ENCODE measurements at places on chromosomes 6 and 20.
A peak's percentile ranks its signal among the peaks of the same experiment; 100 is the strongest.

GRCh38 chr6:42212442-42212841 lies 5.2 kb downstream of the MRPS10 start:
- DNase-seq = no peak

GRCh38 chr20:50388733-50389437 lies 121.3 kb upstream of the PTPN1 start:
- DNase-seq = no peak

DNA sequence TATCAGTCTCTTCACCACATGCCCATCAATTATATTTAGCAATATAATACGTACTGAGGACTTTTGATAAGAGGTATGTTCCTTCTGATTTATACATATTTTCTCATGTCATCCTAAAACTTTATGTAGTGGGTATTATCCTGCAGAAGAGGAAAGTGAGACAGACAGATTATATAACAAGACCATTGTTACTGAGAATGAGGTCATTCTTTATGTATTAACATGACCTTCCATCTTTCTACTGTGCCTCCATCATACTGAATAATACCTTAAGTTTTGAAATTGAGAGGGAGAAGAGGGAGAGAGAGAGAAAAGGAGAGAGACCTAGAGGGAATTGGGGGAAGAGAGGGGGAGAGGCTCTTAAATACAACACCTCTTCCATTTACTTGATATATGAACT lies 90.9 kb upstream of the CARMIL1 start:
- DNase-seq = no peak

DNA sequence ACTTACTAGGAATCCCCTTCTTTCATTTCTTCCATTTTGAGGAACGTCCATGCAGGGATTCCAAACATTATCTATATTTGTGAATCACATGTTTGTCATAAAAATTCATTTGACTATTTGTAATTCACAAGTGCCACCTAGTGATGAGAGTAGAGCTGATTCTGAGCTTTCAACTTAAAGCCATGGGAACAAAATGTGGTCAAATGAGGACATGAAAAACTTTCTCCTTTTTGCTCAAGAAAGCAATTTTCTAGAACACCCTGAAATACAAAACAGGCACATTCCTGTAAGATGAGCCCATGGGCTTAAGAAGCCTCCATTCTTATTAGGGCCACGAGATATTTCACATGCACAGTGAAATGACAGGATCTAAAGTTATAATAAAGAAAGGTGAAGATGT lies 12.3 kb downstream of the MAP3K7 start:
- no peak for DNase-seq

GRCh38 chr6:155067956-155068615 lies 73.0 kb downstream of the TIAM2 start:
- DNase-seq = no peak

- DNase-seq = no peak
These were observed 8.4 kb upstream of the GLP1R start for GRCh38 chr6:39040080-39040673.

GRCh38 chr20:12902992-12903391 lies 105.8 kb upstream of the SPTLC3 start:
- no peak for DNase-seq

- no peak for DNase-seq
These were observed 31.9 kb downstream of the GMPR start for GRCh38 chr6:16270178-16270794.

GRCh38 chr20:5737966-5738365 lies 12.2 kb upstream of the SHLD1 start:
- DNase-seq = no peak

DNA sequence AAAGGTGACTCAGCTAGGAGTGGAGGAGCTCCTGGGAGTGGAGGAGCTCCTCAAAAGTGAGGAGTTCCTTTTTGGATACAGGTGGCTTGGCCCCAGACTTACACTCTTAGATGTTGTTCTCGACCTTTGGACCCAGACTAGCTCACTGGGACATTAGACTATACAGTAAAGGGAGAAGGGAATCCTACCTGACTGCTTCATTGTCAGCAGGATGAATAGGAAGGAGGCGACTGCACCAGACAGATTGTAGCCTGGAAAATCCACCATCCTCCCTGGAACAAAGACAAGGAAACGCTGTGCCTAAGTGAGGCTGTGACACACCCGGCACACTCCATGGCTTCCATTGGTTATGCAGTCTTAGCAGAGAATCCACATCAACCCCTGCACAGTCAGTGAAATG lies at the start of gene BTNL2:
Gene BTNL2, minus strand, starts transcription at position 325 of the 400 bp plus-strand sequence. Its CDS starts 58 bp downstream, at position 267.
- DNase-seq = no peak

GRCh38 chr6:53671111-53671510 lies 5.6 kb upstream of the KLHL31 start:
- no peak for DNase-seq

- DNase-seq = no peak
These were observed 99.5 kb upstream of the SIRPG start for GRCh38 chr20:1757072-1757471.

- DNase-seq = no peak
These were observed 649.2 kb downstream of the MMUT start for GRCh38 chr6:48813836-48814235.

- no peak for DNase-seq
These were observed 229.3 kb downstream of the GRM1 start for GRCh38 chr6:146258206-146258605.

DNA sequence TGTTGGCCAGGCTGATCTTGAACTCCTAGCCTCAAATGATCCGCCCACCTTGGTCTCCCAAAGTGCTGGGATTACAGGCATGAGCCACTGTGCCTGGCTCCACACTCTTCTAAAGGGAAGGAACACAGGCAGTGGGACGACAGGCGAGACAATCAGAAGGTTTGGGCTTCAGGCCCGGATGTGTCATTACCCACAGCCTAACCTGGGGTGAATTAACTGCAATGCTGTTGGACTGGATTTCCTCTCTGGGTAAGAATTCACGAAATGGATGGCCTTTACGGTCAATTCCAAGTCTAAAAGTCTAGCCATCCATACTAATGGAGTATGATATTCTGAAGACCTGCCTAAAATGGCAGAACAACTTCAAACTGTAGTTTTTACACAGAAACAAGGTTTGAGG lies 83.7 kb upstream of the CCDC28A start:
- DNase-seq = no peak

GRCh38 chr6:45990162-45990561 lies 25.5 kb downstream of the CLIC5 start:
- no peak for DNase-seq

- DNase-seq = no peak
These were observed 38.1 kb downstream of the RNF144B start for GRCh38 chr6:18425218-18425617.

GRCh38 chr6:51778666-51779065 lies 308.7 kb downstream of the PKHD1 start:
- no peak for DNase-seq

DNA sequence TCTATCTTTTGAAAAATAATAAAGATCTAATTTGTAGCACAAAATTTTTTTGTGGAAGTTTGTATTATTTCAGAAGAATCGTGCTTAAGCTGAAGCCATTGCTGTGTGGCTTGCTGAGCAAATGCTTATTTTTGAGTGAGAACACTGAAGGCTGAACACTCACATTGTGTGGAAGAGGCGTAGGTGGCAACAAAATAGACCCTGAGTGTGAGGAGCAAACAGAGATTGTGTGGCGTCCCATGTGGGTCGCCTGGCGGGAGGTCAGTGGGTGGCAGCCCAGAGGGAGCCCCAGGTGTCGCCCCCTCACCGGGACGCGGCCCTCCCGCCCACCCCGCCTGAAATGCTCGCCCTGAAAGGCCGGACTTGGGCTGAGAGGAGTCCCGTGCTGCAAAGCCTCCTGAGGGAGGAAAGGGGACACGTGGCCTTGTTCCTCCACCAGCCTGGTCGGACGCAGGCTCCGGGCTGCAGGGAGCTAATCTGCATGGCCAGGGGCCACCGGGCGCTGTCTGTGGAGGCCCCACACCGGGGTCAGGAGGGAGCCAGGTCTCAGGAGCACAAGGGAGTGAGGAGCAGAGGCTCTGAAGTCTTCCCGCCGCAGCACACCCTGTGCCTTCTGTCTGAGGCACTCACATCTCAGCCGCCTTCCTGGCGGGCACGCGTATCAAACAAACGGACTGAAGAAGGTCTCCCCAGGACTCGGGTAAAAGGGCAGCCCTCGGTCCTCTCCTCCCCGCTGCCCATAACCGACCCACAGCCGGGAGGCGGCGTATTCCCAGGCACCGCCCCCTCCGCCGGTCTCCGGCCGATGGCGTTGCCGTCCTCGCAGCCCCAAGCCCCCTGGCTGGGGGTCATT lies 15.9 kb downstream of the DDO start:
- no peak for DNase-seq

DNA sequence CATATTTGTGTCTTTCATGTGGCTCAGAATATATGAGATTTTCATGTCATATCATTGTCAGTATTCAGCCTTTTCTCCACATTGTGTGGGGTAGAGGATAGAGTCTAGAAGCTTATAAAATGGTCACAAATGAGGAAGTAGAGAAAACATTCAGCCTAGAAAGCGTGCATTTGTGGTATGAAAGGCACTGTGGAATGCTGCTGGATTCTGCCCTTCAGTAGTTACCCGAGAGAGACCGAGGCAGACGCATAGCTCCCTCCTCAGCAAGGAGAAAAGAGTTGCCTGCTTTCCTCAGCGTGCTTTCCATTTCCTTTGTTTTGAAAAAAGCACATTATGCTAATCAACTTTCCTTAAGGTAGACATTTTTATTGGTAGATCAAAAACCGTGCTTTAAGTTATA lies 28.7 kb downstream of the MYB start:
- no peak for DNase-seq

DNA sequence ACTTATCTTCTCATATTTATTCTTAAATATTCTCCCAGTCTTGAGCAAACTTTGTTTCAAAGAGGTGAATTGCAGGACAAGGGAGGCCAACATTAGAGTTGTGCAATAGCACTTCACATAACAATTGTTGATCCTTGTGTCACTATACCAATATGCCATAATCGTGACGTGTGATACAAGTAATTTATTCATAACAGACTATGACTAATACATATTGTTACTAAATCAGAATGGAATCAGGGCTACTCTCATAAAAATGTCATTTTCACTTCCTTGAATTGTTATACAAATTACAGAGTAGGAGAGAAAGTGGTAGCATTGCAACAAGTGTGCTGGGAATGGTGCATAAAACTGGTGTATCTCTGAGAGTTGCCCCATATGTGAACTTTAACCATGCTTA lies 37.2 kb upstream of the PLCB1 start:
- DNase-seq = no peak

DNA sequence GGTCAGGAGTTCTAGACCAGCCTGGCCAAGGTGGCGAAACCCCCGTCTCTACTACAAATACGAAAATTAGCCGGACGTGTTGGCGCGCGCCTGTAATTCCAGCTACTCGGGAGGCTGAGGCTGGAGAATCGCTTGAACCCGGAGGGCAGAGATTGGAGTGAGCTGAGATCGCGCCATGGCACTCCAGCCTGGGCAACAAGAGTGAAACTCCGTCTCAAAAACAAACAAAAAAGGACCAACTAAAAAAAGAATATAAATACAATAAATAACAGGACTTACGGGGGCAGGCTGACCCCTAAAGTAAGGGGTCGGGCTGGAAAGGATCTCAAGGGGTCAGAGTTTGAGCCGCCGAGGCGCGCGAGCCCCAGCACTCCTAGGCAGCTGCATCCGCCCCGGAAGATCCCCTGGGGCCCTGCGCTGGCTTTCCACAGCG lies 509 bp upstream of the TPD52L2 start:
- DNase-seq = no peak

- DNase-seq = no peak
These were observed 83.2 kb upstream of the EYA4 start for GRCh38 chr6:133157995-133158394.

DNA sequence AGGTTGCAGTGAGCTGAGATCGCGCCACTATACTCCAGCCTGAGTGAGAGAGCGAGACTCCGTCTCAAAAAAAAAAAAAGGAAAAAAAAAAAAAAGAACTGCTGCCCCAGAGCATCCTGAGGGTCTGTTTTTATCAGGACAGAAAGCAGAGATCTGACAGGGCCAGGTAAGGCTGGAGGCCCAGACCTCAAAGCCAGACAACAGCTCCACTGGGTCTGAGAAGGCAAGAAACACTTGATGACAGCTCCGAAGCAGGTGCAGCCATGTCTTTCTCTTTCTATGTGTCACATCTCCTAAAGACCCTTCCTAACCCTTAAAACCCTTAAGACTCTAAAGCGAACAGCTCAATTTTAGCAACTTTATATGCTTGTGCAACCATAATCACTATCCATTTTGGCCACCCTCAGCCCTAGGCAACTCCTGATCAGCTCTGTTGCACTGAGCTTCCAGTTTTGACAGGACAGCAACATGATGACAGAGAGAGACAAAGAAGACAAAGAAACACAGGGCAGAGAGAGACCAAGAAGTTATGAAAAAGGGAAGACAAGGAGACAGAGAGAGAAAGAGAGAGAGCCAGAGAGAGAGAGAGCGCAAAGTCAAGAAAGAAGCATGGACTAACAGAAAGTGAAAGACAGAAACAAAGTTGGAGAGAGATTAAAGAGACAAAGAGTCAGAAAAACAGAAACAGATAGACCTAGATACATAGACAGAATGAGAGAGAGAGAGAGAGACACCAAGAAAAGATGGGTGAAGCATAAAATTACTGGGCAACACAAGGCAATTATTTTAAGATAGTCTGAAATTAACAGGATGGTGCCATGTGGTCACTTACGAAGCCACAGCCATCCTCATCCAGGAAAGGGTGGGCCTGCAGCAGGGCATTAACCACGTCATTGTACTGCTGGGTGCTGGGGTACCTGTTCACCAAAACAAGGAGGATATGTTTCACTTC lies 39.2 kb downstream of the SAMD3 start:
- DNase-seq = no peak

DNA sequence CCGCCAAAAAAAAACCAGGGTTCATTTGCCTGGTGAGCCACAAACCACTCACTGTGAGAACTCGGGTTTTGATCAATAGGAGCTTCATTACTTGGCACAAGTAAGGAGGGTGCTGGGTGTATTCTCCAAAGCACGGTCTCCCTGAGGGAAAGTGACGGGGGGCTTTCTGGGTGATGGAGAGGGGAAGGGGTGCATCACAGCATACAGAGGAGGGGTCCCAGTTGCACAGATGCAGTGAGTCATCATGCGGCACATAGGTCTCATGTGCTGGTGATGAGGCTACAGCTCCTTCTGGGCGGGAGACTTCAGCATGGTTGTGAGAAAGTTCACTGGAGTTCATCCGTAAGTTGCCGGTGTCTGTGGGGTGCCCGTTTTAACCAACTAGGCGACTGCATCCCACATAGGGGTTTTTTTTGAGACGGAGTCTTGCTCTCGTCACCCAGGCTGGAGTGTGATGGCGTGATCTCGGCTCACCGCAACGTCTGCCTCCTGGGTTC lies 36.2 kb downstream of the SUN5 start:
- DNase-seq = peak; percentile 27

DNA sequence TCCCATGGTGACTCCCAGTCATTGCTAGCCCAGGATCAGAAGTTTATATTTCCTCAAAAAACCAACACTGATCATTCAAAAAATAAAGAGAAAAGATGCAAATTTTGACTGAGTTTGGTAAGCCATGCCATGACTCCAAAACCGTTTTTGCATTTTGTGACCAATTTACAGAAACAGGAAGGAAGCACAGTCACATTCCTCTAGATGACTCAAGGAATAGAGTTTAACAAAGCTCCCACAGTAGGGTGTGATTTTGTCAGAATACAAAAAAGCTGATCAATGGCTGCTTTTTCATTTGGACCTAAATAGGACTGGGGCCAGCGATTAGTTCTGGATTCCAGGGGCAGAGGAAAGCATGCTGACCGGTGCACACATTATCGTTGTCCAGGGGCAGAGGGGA lies 179.4 kb upstream of the AFDN start:
- DNase-seq = no peak
